ENCODE measurements at places on chromosomes 13 and 19. TPM values are rescaled to one million over a fixed set of nuclear protein-coding genes. Genes with fewer than 3 reads are reported as not detected.

Gene ZNF57
- total RNA-seq, result 8.3 TPM

Gene THSD1
- 0.76 TPM for total RNA-seq

Gene IZUMO2
- not detected for total RNA-seq

Gene STXBP2
- 141 TPM for total RNA-seq

Gene NLRP7
- not detected for total RNA-seq

Gene TEX29
- not detected for total RNA-seq

Gene CDX2
- 12.5 TPM for total RNA-seq

Gene PRR19
- 0.93 TPM for total RNA-seq

Gene TNFSF9
- 25.1 TPM for total RNA-seq

Gene ZNF433
- not detected for total RNA-seq

Gene LRRC63
- total RNA-seq, result not detected

Gene CYSLTR2
- not detected for total RNA-seq

Gene SIGLEC7
- not detected for total RNA-seq

Gene OR4F17
- not detected for total RNA-seq

Gene ZNF471
- total RNA-seq, result not detected

Gene POU2F2
- 0.89 TPM for total RNA-seq

Gene TMEM150B
- total RNA-seq, result not detected
